ENCODE measurements at places on chromosomes 2 and 18. TPM values are rescaled to one million over a fixed set of nuclear protein-coding genes. Genes with fewer than 3 reads are reported as not detected.

Gene TMEM163
- total RNA-seq, result not detected

Gene RMDN2
- 8.2 TPM for total RNA-seq

Gene NR4A2
- total RNA-seq, result 1.2 TPM

Gene SRD5A2
- total RNA-seq, result not detected

Gene ACMSD
- not detected for total RNA-seq

Gene MAL
- not detected for total RNA-seq

Gene PLEK
- not detected for total RNA-seq

Gene GDF7
- total RNA-seq, result 10.9 TPM

Gene RAB31
- 82.4 TPM for total RNA-seq

Gene SCN7A
- 1.9 TPM for total RNA-seq

Gene DAPL1
- total RNA-seq, result 1.4 TPM

DNA sequence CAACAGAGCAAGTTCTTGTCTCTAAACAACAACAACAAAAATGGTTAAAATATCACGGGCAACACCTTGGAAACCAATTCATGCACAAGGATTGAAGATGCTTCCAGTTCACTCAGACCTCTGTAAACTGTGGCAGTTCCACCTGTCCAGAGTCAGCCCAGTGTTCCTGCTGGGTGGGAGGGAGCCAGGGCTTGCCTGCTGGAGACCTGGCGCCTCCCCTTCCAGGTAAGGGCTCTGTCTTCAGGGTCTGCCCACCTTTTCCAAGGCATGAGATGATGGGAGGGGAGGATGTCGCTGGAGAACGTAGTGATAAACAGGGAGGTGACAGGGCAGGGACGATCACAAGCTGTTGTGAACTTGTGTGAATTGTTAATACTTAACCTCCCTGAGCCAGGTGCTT, 9.8 kb upstream of the GPC1 start:
- no peak for DNase-seq

- no peak for DNase-seq
Measured at GRCh38 chr2:222936705-222937104, 75.9 kb downstream of the ACSL3 start.

DNA sequence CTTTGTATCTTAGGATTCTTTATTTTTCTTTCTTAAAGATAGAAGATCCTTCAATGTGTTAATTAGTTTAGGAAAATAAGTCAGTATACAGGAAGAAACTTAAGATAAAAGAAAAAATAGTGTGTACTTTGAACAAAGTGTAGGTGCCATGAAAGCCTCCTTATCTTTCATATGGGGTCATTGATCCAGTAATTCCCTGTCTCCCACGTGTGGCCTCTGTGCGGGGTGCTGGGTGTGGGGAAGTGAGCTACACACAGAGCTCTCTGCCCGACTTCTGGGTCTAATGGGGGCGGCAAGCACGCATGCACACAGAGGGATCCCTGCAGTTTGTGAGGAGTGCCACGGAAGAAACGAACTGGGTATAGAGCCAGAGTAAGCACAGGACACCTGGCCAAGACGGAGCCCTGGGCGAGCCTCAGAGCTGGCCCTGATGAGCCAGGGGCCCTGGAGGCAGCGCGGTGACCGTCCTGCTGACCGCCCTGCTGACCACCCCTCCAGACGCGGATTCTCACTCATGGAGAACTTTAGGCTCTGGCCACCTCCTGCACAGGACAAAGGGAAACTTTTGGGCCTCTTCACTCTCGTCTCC, 253.5 kb downstream of the ACKR3 start:
- no peak for DNase-seq

DNA sequence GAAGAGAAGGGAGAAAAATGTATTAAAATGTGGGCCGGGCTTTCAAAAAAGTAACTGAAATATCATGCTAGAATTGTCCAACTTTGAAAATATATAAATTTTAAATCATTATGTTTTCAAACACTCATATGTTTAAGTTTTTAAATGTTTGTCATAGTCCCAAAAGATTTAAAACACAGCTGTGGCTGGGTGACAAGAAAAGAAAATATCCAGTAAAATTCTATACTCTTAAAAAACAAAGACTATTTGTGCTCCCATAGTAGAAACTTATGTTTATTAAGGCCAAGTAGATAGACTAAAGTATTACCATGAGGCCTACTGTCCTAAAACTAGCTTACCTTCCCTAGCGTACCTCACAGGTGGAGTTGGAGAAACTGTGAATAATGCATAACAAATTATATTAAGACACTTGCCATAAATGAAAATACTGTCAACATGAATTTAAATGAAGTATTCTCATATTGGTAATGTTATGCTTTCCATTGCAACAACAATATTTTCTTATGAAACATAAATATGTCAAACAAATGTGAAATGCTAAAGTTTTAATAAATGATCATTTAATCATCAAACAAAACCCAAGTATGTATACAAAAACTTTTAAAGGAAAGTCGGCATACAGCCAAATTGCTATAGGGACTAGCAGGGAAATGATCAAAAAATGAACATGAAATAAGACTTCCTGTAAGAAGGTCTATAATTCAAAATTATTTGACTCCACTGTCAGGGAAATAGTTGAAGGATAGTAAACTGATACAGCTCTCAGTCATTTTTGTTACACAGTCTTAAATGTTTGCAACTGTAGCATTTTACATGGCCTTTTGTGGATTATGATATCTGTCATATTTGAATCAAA, 13.4 kb downstream of the MEIS1 start:
- no peak for DNase-seq

- DNase-seq, result no peak
Measured at GRCh38 chr2:30234180-30234971, 3.0 kb downstream of the LBH start.

DNA sequence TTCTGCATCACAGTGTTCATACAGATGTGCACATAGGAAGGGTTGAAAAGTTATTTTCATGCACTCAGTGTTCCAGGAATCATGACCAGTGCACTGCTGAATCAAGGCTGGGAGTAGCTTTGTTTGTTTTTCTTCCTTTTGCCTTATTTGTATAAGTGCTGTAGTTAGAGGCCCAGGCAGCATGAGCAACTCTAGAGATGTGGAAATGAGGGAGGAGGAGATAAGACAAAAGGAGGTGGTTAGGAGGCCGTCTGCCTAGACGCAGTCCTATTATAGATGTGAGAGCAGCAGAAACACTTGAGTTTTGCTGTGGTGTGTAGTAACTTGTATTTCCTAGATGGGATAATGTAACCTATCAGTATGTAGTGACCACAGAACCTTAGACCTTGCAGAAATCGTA, 264.3 kb upstream of the RASGRP3 start:
- no peak for DNase-seq

DNA sequence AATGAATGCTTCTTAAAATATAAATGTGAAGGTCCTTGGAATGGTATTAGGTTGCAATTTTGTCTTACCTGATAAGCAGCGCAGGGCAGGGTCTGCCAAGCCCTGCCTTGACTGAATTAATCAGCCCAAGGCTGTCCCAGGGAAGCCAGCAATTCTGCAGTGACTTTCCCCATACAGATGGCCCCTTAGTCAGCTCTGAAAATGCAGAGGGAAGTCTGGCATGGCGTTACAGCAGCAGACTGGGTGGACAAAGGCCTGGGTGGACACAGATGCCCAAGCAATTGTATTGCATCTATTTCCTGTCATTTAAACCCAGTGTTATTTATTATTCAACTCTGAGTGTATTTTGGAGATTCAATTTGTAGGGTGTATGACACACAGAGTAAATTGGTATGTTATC, 56.6 kb upstream of the NOL4 start:
- DNase-seq, result no peak

DNA sequence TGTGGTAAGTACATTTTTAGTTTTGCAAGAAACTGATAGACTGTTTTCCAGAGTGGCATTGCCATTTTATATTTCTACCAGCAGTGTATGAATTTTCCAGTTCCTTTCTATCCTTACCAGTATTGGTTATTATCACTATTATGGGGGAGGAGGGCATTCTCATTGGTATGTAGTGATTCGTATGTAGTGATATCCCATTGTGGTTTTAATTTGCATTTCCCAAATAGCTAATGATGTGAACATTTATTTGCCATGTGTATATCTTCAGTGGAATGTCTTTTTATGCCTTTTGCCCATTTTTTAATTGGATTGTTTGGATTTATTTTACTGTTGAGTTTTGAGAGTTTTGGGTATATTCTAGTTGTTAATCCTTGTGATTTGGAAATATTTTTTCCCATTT, 16.9 kb downstream of the EIF5B start:
- DNase-seq, result no peak

DNA sequence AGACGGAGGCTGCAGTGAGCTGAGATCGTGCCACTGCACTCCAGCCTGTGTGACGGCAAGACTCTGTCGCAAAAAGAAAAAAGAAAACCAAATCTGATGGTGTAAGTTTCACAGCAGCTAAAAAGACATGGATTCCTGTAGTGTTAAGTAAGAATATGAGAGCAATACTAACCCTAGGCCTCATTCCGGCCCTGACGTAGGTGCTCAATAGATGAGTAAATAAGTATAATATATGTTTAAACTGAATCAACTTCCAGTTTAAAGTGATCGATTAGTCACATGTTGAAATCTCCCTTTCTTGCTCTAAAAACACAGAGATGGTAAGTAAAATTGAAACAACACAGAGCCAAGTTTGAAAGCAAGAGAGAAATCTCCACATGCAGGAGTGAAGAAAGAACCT, 8.0 kb downstream of the ME2 start:
- no peak for DNase-seq

All from chondrocyte (in vitro differentiated cells).